ENCODE measurements at places on chromosomes 16 and 17.

DNA sequence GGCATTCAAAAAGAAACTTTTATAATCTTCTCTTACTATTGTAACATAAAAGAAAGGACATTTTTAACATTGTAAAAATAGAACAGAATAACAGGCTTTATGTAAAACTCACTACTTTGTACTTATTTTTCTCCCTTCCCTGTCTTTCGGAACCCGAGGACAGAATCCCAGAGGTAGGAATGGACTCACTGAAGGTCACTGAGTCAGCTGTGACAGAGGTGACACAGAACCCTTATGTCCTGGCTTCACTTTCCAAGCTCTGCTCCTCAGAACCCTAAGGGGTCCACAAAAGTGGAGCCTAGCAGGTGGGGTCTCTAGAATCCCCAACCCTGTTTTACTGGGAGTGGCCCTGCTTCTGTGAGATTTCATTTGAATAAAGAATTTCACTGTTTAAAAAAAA lies 3.7 kb downstream of the KCTD13 start:
- no peak for DNase-seq

DNA sequence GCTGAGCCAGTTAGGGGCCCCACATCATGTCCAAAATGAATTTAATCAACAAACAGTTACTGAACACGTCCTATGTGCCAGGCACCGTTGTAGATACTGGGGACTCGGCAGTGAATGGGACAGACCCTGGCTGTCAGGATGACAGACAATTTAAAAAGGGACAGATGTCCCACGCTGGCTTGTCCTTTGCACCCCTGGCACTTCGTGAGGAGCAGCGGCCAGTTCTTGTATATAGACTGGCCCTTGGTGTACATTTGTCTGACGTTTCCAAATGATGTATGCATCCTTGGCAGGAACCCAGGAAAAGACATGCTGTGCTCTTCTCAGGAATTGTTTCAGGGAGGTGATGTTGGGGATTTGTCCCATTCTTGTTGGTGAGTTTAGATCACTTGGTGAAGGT lies 21.1 kb downstream of the IL4R start:
- no peak for DNase-seq

DNA sequence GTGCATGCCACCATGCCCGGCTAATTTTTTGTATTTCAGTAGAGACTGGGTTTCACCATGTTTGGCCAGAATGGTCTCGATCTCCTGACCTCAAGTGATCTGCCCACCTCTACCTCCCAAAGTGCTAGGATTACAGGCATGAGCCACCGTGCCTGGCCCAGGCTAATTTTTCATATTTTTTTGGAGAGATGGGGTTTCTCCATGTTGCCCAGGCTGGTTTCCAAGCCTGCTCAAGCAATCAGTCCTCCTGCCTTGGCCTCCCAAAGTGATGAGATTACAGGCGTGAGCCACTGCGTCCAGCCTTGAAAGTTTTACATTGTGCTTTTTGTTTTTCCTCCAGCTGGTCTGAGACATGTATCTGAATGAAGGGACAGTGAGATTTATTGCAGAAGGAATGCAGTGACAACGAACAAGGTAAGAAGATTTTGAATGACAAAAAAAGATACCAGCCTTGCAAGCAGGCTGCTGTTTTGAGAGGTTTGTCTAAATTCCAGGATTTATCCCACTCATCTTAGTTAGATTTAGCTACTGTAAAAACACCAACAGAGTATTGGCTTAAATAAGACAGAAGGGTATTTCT lies 3.4 kb upstream of the ENGASE start:
- no peak for DNase-seq

- no peak for DNase-seq
These were observed 48.4 kb downstream of the TOX3 start for GRCh38 chr16:52498328-52499059.

DNA sequence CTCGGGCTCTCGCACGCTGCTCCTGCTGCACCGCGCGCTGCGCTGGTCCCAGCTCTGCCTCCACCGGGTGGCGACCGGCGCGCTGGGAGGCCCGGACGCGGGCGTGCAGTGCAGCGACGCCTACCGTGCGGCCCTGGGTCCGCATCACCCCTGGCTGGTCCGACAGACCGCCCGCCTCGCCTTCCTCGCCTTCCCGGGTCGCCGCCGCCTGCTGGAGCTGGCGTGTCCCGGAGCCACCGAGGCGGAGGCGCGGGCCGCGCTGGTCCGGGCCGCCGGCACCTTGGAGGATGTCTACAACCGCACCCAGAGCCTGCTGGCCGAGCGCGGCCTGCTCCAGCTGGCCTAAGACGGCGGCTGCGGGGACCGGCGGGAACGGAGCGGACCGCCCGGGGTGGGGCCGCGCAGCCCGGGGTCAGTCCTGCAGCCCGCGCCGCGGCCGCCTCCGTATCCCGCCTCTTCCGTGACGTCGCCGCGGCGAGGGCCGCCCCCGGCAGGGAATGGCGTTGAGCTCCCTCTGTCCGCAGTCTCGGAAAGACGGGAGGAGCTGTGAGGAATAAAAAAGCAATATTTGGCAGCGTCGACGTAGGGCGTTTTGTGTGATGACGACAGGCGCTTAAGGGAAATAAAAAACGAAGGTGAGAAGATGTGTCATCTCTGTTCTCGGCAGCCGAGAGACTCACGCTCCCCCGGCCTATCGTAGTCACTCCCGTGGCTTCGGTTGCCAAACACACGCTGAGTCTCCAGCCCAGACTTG lies 1.4 kb downstream of the GLTPD2 start:
- peak; percentile 89 for DNase-seq

DNA sequence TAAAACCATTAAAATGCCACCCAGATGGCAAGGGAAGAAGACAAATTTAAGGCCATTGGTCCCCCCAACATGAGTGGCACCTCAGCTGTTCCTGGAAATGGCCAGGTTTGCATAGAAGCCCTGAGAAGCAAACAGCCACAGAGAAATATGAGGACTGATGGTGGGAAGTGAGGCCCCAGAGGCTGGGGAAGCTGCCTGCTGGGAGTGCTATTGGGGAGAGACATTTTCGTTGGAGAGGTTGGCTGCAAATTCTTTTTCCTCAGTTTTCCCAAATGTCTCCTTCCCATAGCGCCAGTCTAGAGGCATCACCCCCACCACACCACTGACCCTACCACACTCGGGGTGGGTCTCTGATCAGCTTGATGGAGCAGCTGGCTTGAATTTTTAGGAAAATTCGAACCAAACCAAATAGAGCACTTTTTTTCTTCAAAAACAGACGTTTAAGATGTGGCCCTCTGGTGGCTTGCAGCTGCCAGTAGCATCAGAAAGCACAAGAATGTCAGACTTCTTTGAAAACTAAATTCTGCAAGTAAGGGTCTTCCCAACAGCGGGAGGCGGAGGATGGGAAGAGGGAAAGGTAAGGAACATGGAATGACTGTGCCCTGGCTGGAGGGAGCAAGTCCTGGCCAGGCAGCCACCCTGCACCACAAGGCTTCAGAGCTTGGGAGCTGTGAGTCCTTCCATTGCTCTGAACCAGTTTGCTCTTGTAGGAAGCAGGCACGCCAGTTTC lies 13.2 kb upstream of the SLC12A3 start:
- DNase-seq = no peak

DNA sequence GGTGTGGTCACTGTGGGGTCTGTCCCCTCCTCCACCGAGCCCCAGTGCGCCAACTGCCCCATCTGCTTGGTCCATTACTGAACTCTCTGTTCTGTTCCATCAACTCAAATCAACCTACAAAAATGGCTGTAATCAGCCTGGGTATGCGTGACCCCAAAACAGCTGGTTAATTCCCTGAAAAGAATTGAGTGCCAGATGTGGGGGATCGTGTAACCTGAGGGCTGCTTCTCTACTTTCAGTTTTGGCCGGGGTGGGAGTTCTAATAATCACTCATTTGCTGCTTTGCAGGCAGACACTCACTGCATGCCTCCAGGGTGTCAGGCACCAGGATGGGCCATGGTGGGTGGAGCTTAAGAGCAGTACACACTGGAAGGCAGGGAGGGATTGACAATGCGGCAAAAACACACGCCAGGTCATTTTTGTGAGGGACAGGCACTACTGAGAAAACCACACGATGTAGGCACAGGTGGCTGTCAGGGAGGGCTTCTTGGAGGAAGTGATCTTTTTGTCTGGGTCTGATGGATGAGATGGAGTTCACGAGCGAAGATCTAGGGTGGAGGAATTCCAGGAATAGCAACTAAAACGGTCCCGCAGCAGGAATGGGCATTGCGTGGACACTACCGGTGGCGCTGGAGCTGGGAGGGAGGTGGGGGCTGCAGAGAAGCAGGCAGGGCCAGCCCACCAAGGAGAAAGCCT lies 30.4 kb upstream of the SSTR5 start:
- DNase-seq = no peak

DNA sequence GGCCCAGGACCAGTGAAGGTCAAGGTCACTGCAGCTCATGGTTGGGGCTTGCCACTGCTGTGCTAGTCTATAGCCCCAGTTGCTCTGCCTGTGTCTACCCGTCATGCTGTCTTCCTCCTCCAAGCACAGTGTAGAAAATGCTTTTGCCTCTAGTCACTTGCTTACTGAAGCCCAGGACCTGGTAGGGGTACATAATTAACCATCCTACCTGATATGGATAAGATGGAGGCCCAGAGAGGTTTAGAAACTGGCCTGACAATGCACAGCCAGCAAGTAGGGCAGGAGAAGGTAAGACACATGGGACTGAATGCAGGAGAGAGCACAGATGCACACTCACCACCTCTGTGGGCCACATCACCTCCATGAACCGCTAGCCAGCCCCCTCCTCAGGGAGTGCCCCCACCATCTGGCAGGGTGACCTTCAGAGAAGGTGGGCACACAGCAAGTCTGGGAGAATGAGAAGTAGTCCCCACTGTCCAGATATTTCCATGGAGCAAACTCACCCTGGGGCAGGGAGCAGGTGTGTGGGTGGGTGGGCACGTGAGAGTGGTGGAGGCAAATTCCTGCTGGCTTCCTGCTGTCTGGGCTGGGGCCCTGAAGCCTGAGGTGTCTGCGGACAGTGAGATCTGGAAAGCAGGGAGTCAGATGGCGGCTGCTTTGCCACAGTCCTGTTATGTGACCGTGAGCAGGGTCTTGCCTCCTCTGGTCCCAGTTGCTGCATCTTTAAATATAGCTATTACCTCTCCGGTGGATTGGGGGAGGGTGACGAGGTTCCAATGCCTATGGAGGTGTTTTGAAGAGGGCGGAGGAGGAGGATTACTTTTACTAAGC lies 1.0 kb downstream of the CX3CL1 start:
- DNase-seq = no peak

DNA sequence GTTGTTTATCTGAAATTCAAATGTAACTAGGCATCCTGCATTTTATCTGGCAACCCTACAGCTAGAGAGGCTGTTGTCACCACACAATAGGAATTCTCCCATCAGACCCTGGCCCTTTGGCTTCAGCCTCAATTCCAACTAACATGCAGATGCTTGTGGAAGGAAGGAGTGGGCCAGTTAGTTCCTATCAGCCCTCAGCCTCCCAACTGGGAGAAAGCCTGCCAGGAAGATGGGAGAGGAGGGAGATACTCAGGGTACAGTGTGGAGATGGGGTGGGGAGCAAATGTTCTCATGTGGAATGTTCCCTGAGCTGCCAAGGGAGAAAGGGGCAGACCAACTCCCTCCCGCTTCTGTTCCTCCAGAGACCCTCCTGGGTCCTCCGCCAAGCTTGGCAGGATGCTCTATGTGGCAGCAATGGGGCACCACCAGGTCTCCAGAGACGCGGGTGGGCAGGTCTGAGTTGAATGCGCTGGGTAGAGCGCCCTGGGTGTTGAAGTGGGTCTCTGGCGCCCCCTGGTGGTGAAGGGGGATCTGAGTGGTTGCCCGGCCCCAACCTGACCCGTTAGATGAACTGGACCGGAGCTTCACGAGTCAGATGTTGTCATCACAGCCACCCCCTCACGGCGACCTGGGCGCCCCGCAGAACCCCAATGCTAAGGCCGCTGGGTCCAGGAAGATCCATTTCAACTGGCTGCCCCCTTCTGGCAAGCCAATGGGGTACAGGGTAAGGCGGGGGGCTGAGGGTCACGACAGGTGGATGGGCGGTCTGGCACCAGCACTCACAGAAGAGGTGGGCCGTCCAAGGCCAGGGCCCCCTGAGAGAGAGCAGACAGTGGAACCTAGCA lies 15.2 kb downstream of the GALK1 start:
- peak; percentile 91 for DNase-seq

Data from B cell (primary cell).